ENCODE measurements at places on chromosomes 3 and 15.
A peak's percentile ranks its signal among the peaks of the same experiment; 100 is the strongest.

- no peak for DNase-seq
- peaks cover under 1% of the 10 kb centered on the region for H3K27me3 ChIP-seq
- H3K27ac ChIP-seq = no peak overlapping the region
- H3K4me3 ChIP-seq = no peak overlapping the region
Observed at GRCh38 chr3:23948761-23949160, 3.7 kb downstream of the NR1D2 start.

DNA sequence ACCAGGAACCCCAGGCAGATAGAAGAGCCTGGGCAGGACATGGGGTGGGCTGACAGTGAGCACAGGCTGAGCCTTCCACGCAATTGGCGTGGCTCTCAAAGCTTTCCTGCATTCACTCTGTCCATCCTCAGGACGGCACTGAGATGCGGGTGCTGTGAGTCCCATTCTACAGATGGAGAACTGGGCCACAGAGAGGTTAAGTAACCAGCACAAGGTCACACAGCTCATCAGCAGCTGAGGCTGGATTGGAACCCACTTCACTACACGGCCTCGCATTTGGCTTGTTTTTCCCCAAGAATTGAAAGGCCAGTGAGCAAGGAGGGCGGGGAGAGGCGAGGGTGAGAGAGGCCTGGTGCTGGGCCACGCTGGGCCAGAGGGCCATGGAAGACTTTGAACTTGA, 36.0 kb upstream of the GRIP2 start:
- H3K4me1 ChIP-seq = no peaks in the 10 kb centered on the region
- H3K36me3 ChIP-seq = no peaks in the 10 kb centered on the region
- DNase-seq = no peak
- H3K27ac ChIP-seq = no peak overlapping the region
- peaks cover 23% of the 10 kb centered on the region for H3K27me3 ChIP-seq
- H3K4me3 ChIP-seq = no peak overlapping the region

DNA sequence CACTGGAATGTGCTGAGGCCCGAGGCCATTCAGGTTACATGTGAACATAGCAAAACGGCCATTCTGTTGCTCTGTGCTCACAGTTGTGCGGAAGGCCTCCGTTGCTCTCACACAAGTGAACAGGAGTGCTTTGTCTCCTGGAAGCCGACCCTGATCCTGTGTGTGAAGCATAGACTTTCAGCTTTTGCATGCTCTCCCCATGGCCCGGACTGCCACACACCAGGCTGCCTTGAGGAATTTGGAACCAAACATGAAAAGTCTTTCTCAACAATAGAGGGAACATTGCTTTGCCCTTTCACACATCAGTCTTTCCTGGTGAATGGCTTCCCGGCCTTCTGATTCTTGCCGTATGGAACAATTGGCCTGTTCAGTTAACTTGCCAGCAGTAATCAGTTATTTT, 154.8 kb upstream of the LRIG1 start:
- peak; percentile 18 for DNase-seq
- H3K4me1 ChIP-seq = peaks cover 18% of the 10 kb centered on the region
- no peaks in the 10 kb centered on the region for H3K36me3 ChIP-seq
- no peak overlapping the region for H3K4me3 ChIP-seq
- no peak overlapping the region for H3K27ac ChIP-seq

GRCh38 chr15:92812271-92812670, 87.9 kb upstream of the CHD2 start:
- H3K27ac ChIP-seq = peak overlapping the region; percentile 99
- H3K4me3 ChIP-seq = no peak overlapping the region
- H3K4me1 ChIP-seq = peaks cover 27% of the 10 kb centered on the region
- no peaks in the 10 kb centered on the region for H3K36me3 ChIP-seq
- DNase-seq = no peak
- H3K27me3 ChIP-seq = no peaks in the 10 kb centered on the region

GRCh38 chr15:65902373-65902772, 33.1 kb downstream of the RAB11A start:
- no peaks in the 10 kb centered on the region for H3K4me1 ChIP-seq
- no peaks in the 10 kb centered on the region for H3K27me3 ChIP-seq
- no peak overlapping the region for H3K4me3 ChIP-seq

GRCh38 chr3:193879099-193879863, 256.7 kb upstream of the HES1 start:
- no peaks in the 10 kb centered on the region for H3K36me3 ChIP-seq
- H3K4me1 ChIP-seq = no peaks in the 10 kb centered on the region
- H3K27ac ChIP-seq = no peak overlapping the region
- DNase-seq = no peak
- no peaks in the 10 kb centered on the region for H3K27me3 ChIP-seq

Data from muscle of leg (tissue), 16 donors.